ENCODE measurements at places on chromosomes 12 and 14.

DNA sequence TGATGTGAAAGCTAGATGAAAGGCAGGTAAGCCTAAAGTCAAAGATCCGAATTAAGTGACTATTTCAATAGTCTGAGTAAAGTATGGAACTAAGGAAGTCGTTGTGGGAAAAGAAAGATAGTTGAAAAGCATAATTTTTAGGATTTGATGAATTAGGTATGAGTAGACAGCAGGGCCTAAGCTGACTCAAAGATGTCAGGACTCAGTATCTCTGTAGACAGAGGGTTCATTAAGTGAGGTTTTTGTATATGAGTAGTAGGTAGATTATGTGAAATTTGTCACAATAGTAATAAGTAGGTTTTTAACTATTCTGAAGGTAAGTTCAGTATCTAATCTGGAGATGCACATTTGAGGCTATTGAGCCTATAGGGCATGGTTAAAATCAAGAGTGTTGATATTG, 196.4 kb downstream of the RASSF9 start:
- DNase-seq: no peak

DNA sequence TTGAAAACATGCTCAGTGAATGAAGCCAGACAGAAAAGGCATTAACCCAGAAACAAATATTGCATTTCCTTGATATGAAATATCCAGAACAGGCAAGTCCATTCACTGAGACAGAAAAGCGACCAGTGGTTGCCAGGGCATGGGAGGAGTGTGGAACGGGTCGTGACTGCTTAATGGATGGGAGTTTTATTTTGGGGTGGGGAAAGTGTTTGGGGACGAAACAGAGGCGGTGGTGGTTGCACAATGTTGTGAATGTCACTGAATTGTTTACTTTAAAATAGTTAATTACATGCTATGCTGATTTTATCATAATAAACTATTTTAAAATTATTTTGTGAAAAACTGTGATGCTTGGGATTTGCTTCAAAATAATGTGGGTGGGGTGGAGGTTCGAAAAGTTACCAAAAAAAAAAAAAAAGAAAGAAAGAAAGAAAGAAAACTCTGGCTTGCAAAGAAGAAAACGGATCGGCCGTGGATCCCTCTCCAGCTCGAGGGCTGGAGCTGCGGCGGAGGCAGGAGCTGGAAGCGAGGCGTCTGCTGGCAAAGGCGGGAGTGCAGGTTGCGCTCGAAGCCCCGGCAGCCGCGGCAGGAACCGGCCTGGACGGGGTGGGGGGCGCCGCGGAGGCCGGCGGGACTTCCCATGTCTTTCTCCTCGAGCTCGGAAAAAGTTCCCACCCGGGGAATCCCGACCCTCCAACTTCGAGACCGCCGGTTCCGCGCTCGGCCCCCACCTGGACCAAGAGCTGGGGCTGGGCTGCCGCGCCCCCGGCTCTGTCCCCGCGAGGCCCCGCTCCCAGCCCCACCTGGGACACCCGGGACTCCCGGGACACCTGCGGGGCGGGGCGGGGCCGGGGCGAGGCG, 524 bp upstream of the P2RX2 start:
- no peak for DNase-seq

- no peak for DNase-seq
These were observed 335.1 kb downstream of the GPHN start for GRCh38 chr14:66842911-66843512.

GRCh38 chr12:28776220-28776619, 372.9 kb upstream of the FAR2 start:
- DNase-seq: no peak

DNA sequence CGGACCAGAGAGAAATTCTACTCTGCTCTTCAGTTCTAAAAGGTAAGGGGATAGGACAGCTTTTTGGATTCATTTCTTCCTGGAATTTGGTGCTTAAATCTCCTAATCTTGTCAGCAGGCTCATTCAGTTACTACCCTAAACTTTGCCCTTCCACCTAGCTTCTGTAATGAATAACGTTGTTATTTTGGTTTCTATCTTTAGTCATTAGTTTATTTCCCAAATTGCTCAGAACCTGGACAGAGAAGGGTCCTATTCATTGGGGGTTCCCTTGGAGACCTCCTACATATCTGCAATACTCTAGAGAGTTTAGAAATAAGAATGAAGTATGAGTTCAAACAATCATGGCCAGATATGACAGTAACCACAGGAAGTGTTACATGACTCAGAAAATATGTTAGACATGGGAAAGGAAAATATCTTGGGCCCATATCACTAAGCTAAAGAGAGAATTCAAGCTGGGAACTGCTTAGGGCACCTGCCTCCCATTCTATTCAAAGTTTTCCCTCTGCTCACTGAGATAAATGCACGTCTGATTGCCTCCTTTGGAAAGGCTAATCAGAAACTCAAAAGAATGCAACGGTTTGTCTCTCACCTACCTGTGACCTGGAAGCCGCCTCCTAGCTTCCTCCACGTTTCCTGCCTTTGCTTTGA, 87.9 kb downstream of the GAS2L3 start:
- DNase-seq: no peak

All from activated T-cell treated with anti-CD3 and anti-CD28 coated beads, Interleukin-2, amount 50 U/mL, for 1 hour (primary cell).